Activated CD4-positive, alpha-beta memory T cell treated with anti-CD3 and anti-CD28 coated beads, Interleukin-2, amount 10 ng/mL, durations not matched to agents 7 days and 5 days (primary cell): ENCODE measurements at places on chromosomes 11 and 22. TPM values are rescaled to one million over a fixed set of nuclear protein-coding genes. Genes with fewer than 3 reads are reported as not detected.

DNA sequence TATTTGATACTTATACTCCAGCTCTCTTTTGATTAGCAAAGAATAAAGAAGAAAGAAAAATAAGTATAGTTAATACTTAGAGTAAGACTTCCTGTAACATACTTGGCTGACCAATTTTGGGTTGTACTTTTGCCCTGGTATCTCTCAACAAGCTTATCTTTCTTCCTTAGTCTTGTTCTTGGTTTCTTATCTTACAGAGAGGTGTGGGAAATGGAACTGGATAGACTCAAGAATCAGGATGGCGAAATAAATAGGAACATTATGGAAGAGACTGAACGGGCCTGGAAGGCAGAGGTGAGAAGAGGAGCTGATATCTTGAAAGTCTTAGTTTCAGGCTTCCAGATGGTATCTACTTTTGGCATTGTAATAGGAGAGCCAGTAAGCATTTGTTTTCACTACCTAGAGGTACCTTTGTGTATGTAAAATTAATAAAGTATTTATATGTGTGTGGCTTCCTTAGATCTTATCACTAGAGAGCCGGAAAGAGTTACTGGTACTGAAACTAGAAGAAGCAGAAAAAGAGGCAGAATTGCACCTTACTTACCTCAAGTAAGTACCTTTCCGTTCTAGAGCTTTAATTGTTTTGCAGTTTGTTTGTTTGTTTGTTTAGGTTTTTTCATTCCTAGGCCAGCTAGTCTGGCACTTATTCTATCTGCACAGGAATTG lies 11.3 kb upstream of the BACE1-AS start:
- DNase-seq: no peak

GRCh38 chr11:66469441-66469840 lies 2.7 kb downstream of the PELI3 start:
- no peak for DNase-seq

GRCh38 chr11:73376803-73377629 lies 817 bp downstream of the RELT start:
- peak; percentile 78 for DNase-seq

DNA sequence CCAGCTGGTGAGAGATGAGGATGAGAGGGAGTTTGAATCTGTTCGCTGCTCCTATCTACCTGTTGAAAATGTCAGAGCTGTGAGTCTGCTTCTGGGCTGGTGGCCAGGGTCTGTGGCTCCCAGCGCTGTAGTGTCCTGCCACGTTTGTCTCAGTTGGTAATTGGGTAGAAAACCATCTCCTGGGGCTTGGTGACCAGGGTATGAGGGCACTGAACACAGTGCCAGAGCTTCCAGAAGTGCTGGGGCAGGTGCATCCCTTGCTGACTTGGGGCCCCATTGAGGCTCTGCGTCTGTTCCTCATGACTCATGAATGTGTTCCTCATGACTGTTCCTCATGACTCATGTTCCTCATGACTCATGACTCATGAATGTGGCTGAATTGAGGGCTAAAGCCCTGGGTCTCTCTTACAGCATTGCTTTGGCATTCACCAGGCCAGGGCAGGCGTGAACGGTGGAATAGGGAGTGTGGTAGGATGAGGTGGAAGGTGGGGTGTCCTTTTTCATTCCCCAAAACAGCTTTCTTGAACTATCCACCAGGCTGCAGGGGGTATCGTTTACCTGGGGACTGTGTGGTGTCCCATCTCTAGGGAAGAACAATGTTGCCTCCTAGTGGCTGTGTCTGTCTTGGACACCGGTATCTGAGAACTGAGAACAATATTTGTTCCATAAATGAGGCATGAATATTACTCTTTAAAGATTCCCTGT lies 139.5 kb downstream of the COMMD9 start:
- peak; percentile 33 for DNase-seq

GRCh38 chr22:50728523-50728931 lies 9.5 kb upstream of the ACR start:
- DNase-seq: no peak

GRCh38 chr11:64093233-64094039 lies 57.7 kb downstream of the FLRT1 start:
- DNase-seq: no peak

DNA sequence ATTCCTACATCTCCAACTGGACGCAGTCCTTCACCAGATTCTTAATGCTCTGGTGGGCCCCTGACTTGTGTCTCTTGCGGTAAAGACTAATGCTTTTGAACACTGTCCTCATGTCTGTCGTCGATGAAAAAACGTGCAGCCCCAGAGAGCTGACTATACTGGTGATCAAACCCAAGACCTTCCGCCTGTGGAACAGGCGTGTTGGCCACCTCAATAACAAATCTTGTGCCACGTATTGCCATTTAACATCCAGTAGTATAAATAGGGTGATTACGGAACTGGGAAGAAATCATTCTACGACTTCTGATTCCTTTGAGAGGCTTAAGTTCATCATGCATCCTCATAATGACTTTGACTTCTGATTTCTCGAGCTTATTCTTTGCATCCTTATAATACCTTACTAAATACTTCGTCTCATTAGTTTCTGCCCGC lies 45.6 kb downstream of the OR4D9 start:
- DNase-seq: no peak

GRCh38 chr22:17851759-17852158 lies 77.5 kb upstream of the BID start:
- no peak for DNase-seq

DNA sequence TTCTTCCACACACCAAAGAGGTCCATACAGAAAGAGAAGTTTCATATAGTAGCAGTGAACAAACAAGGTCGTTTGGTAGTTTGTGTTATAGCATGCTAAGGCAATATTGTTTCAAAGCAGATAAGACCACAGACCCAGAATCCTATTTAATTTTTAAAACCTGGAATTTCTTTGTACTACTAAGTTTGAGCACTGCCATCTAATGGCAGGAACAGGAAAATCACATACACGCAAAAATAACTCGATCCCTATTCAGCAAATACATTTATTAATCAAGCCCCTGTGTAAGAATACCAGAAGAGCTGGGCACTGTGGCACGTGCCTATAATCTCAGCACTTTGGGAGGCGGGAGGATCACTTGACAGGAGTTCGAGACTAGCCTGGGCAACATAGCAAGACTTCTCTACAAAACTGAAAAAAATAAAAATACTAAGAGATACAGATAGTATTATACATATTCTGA lies 2.9 kb upstream of the BTBD10 start:
- no peak for DNase-seq

GRCh38 chr11:46020084-46020599 lies 97.7 kb downstream of the LARGE2 start:
- DNase-seq: no peak

- no peak for DNase-seq
These were observed 8.1 kb downstream of the EHD1 start for GRCh38 chr11:64870176-64870892.

DNA sequence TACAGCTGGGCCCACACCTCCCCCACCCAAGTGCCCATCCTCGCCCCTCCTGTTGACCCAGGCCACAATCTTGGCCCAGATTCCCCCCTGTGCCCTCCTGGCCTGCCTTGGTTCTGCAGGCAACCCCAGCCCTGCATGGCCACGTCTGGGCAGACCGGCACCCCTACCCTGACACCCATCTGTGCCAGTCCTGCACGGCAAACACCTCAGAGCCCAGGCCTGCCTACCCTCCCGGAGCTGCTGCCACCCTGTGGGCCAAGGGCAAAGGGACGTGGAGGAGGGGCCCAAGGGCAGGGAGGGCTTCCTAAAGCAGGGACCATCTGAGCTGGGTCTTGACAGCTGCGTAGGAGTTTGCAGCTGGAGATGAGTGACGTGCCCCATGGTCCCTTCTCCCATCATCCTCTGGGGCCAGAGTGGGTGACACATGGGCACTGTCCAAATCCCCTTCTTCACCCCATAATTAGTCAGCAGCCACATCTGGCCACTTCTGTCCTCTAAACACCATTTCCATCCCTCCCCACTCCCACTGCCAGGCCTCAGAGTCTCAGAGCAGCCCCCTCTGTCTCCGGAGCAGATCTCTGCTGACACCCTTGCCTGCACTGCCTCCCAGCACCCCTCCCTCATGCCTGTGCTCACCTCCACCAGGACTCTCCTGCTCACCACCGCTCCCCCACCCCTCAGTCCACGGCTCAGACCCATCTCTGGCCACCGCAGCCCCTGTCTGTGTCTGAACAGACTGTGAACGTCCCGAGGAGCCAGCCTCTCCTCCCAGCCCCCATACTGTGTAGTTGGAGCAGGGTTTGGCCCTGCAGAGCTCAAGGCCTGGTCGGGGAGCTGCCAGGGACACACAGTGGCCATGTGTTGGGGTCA lies 35.6 kb upstream of the PPARA start:
- DNase-seq: no peak

DNA sequence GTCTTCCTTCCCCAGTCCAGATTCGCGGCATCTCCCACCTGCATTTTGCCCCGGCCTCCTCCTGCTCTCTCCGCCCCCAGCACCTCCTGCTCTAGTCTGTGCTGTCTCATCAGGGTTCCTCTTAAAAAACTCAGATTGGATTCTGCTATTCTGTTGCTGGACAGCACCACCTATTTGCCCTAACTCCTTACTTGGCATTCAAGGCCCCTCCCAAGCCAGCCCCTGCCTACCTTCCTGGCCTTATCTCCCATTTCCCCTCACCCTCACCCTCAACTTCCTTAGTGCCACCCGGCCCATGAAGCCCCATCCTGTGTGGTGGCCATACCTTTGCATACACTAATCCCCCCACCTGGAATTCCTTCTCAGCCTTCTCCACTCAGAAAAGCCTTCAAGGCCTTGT lies 59.9 kb upstream of the PRDM11 start:
- no peak for DNase-seq

GRCh38 chr11:45157247-45158209 lies 11.1 kb downstream of the PRDM11 start:
- DNase-seq: no peak

DNA sequence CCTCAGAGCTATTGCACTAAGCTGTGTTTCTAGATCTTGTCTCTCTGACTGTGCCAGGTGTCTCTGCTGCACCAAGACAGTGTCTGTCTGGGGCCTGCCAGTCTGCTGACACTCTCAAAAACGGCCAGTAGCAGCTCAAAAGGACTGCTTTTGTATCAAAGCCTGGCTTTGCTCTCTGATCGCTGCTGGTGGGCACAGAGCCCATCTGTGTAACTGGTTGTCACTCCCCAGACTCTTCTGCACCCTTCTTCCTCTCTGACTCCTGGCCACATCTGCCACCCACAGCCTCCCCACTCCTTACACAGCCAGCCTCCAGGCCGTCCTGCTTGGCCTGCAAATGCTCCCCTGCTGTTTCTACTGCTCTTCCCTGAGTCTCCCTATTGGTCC lies 26.5 kb downstream of the MED15 start:
- no peak for DNase-seq

GRCh38 chr22:36713436-36713835 lies 9.9 kb upstream of the CACNG2 start:
- no peak for DNase-seq

DNA sequence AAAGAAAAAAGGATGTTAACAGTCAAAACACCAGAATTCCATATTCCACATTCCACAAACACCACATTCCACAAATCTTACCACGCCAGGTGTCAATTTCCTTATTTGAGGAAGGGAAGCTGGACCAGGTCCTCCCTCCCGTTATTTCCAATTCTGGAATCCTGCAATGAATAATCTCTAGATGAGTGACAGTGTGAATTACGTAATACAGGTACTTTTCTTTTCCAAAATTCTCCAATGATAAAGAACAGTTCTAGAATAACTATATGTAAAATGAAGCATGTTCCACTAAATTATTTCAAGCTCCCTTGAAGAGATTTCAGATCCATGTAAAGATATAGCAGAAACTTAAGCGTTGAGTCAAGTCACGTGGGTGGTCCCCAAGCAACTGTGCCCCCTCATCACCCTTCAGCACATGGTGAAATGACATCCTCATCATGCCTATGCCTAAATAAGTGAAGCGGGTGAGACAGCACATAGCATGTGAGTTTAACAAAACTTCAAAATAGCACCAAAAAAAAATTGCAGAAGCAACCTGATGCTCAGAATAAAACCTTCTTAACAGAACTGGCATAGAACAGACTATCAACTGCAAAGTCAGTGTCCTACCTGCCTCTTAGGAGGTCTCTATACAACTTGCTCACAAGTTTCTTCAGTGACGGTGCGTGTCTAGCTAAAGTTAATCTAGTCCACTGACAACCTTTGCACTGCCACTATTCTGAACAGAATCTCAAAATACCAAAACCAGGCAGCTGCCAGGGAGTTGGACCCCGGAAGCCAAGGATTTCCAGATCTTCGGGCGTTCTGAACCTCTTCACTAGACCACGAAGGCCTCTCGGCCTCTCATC lies 876 bp downstream of the NFRKB start:
- DNase-seq: no peak

GRCh38 chr11:128936606-128937251 lies 5.9 kb downstream of the TP53AIP1 start:
- DNase-seq: no peak

DNA sequence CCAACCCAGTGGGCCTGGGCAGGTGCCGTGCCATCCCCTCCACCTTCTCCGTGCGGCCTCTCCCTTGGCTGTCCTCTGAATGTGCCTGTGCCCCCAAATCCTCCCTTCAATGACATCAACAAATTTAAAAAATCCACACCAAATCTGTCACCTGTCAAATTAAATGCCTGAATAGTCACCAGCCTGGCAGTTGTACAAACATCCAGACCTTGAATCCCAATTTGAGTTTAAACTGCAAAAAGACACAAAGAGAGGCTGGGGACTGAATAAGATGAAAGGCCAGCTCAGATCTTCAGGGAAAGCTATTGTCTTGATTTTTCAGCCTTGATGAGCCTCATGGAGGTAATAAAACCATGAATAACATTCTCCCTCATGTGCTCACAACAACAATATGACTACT lies 194.7 kb downstream of the KIRREL3 start:
- no peak for DNase-seq

DNA sequence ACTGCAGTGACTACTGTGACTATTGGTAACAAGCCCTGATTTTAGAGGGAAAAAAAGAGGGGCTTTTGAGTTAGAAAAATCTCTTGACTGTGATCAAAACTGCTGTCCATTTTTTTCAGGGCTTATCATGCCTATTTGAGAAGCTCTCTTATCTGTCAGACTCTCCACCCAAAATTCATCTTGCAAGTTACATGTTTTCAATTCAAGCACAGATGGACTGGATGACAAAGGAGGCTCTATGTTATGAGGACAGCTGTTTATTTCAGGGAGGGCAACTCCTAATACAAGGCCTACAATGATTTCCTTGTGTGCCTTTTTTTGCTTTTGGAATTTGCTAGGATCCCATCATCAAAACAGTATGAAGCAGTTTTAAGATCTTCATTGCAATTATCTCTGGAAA lies 35.2 kb upstream of the USP47 start:
- no peak for DNase-seq

The LARGE2 gene
- total RNA-seq: 0.58 TPM

The SMC1B gene
- total RNA-seq: 0.81 TPM

The MYO7A gene
- 0.35 TPM for total RNA-seq

The ART5 gene
- not detected for total RNA-seq

The ACTN3 gene
- 0.30 TPM for total RNA-seq

The MYO18B gene
- 2.0 TPM for total RNA-seq
